ENCODE measurements at places on chromosomes 7 and 10.

GRCh38 chr7:1710936-1711335 is 40.9 kb downstream of the ELFN1 start:
- no peak for DNase-seq

GRCh38 chr10:77604063-77604462 is 33.5 kb downstream of the KCNMA1 start:
- no peak for DNase-seq

- DNase-seq = no peak
Measured at GRCh38 chr7:46583656-46584055, 662.6 kb upstream of the IGFBP3 start.

DNA sequence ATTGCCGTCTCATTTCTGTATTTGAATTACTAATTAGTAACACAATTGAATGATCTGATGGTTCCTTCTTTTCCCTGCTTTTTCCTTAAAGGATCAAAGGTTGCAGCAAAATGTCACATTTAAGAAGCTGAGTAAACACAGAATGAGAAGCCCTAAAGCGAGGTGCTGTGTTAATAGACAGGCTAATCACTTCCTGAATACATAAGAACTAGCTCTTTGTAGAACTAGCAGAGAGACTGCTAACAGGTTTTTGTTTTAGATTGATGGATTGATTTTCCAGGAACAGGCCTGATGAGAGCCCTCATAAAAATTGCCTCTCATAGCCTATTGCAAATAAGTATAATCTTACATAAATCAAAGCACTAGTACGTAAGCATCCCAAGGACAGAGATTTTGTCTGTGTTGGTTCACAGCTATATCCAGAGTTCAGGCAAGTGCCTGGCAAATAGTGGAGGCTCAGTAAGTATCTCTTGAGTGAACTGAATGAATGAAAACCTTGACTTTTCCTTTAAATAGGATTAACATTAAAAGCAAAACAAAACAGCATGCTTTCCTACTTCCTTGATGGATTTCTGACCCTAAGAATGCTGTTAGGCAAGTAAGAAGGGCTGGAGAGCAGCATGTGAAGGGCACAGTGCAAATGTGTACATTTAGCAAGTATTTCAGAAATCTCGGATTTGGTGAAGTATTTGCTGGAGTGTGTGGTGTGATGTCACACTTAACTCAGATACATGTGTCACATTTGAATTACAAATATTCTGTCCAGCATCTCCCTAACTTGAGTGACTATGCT is 3.3 kb downstream of the TMEM229A start:
- no peak for DNase-seq
